Stimulated activated CD4-positive, alpha-beta T cell treated with anti-CD3 and anti-CD28 coated beads, Interleukin-12 subunit alpha, Interleukin-12 subunit beta, amount 100 ng/mL, for 24 hours (primary cell): ENCODE measurements at places on chromosomes 7 and 10.

GRCh38 chr10:123743441-123744223 is 77.5 kb downstream of the GPR26 start:
- DNase-seq: no peak

DNA sequence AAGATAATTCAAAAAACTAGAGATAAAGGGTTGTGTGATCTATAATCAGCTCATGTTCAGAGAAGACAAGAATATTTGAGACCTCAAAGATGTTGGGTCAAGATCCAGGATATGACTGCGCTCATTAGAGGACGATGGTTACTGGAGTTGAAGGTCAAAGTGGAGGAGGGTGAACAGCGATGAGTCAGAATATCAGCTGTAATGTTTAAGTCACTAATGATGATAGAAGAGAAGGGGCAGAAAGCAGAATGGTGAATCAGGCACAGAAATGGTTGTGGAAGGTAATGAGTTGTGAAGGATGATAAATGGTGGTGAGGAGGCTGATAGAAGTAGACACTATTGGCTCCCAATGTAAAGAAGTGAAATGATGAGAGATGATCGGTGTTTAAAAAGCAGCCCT is 540.3 kb downstream of the INHBA start:
- no peak for DNase-seq

GRCh38 chr7:30001998-30002397 is 12.4 kb upstream of the SCRN1 start:
- no peak for DNase-seq

GRCh38 chr7:5677538-5678294 is 103.7 kb downstream of the RNF216 start:
- DNase-seq: no peak

- no peak for DNase-seq
These were observed 30.6 kb upstream of the GALNTL5 start for GRCh38 chr7:151925446-151926335.

DNA sequence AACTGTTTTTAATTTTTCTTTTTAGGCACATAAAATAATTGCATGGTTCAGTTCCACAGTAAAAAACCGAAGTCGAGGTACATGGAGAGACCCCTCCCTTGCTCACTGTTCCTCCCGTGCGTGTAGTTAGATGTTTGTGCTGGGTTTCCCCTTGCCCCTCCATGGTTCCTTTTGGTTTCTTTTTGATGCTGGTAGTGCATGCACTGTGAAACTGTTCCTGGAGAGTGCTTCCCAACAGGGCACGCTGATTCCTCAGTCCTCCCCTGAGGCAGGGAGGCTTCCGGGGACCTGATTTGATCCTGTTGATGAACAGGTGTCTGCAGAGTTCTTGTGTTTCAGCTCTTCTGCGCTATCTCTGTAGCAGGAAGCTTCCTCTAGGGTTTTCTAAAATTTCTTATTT is 69.5 kb downstream of the ADCY1 start:
- DNase-seq: no peak

- no peak for DNase-seq
These were observed 324.9 kb downstream of the PARD3 start for GRCh38 chr10:34489973-34490745.

GRCh38 chr7:107816011-107816566 is 13.1 kb upstream of the SLC26A3 start:
- DNase-seq: no peak

GRCh38 chr7:130831817-130832481 is 97.9 kb upstream of the KLF14 start:
- DNase-seq: no peak

GRCh38 chr7:68559518-68559917 is 1038.8 kb upstream of the AUTS2 start:
- no peak for DNase-seq

DNA sequence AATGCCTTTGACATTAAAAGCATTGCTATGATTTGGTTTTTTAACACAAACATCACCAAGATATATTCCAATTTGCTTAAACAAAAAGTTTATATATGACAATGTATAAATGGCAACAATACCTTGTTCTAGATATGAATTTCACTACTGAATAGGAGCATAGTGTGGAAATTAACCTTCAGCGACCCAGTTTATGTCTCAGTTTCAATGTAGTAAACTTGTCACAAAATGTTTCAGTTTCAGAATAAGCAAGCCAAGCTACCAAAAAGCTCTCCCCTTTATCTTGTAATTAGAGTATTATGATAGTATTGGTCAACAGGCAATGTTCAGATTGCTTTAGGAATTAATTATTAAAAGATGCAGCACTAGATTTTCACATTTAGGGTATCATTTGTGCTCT is 99.6 kb upstream of the PCDH15 start:
- DNase-seq: no peak

GRCh38 chr10:15363031-15363430 is 8.1 kb downstream of the FAM171A1 start:
- no peak for DNase-seq
